HS-27A (cell line): ENCODE measurements at places on chromosomes 6 and 20.

GRCh38 chr20:10239954-10240353 is 21.3 kb downstream of the SNAP25 start:
- DNase-seq, result no peak

- DNase-seq, result no peak
These were observed 21.0 kb upstream of the MYT1 start for GRCh38 chr20:64143018-64143801.

- DNase-seq, result no peak
These were observed 34.9 kb downstream of the DYNLT1 start for GRCh38 chr6:158609455-158610155.

DNA sequence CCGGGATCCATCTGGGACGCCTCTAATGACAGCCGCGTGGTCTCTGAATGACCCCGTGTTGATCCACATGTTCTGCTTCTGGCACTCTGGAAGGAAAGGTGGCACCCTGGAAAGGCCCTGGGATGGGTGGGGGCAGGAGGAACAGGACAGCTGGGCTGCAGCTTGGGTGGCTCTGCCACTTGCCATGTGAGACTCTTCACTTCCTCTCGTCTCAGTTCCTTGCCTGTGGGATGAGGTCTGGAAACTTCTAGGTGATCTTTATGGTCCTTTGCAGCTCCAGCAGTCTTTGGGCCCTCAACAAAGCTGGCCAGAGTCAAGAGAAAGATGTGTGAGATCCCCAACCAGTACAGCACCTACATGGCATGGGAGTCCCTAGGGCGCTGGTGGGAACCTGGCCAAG is 26.5 kb downstream of the PPP1R3G start:
- DNase-seq, result no peak

DNA sequence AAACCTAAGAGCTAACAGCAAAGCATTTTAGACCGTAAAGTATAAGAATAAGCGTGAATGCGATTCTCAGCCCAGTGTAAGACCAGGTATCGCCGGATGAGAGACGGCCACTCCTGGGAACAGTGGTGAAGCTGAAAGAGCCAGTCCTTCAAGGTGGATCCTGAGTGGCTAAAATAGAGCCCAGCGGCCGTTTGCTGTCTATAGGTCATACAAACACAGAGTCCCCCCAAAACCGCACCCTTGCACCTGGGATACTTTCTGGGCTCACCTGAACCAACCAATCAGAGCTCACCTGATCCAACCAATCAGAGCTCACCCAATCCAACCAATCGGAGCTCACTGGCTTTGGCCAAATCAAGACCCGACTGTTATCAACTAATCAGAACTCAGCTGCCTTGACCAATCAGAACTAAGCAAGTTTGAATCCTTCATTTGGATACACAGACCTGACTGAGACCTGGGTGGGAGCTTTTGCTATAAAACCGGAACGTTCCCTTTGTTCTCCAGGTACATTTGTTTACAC is 248.2 kb downstream of the DLL1 start:
- no peak for DNase-seq

DNA sequence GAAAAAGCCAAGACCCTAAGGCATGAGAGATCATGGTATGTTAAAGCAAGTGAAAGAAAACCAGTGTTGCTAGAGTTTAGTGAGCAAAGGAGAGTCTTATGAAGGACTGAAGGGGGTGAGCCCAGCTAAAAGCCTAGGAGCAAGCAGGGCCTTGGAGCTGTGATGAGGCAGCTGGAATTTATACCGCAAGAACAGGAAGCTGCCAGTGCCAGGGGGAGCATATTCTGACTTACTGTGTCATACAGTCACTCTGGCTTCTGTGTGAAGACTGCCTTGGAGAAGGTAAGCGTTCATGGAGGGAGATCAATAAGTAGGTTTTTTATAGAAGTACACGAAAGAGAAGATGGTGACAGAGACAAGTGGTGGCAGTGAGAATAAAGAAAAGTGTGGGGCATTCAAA is 308.9 kb upstream of the THEMIS start:
- peak; percentile 81 for DNase-seq

GRCh38 chr6:6614096-6614982 is 25.8 kb downstream of the LY86 start:
- DNase-seq, result no peak

DNA sequence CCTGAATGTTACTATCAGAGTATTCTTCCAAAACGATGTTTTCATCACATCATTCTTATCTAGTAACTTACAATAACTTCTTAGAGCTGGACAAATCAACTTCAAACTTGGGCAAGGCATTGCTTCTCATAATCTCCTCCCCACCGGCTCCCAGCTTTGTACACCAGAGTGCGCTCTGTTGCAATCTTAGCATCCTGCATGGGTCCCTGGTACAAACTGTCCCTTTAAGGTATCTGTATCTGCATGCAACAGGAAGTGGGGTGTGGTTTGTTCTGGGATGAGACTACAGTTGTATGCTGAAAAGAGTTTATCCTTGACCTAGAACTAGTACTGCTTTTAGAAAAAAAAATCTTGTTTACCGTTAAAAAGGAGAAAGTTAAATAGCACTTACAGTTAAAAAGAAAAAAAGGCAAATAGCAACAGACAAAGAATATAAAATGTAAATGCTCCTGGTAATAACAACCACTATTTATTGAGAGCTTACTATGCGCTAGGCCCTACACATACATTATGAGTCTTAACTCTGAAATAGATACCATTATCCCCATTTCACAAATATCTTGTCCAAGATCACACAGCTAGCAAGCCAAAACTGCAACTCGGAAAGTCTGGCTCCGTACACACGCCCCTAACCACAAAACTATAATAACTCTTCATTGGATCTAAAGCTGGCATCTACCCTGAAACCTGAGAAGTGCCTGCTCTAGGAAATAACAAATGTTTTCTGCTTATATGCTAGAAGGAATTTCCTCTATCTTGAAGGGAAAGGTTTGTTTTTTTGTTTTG is 9.8 kb upstream of the HECA start:
- DNase-seq, result no peak

DNA sequence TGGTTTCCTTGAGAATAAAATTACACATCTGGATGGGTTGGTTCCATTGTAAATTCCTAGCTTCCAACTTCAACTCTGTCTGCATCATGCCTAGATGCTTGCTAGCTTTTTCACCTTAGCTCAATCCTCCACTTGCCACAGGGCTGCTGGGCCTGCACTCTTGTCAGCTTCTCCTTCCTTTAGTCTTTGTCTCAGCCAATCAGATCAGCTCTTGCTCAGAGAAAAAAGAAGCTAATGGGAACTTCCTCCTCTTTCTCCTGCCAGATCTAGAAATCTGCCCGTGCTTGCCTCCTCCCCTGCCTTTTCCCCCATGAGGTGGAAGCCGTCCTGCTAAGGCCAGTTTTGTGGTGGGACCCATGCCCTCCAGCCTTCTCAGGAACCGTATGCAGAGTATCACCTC is 18.5 kb downstream of the RAE1 start:
- no peak for DNase-seq

DNA sequence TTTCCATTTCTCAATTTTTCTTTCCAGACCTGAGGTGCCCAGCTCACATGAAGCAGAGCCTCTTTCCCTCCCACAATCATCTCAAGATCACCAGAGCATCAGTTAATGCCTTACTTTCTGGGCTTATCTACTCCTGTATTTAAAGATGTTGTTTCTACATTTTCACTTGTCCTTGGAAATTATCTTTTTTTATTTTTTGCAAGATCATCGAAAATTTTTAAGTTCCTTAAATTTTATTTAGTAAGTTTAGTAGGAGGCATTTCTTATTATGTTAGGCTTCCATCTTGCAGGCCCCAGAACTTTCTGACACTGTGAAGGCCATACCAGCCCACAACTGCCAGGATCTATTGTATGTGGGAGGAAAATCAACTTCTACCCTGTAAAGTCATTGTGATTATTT is 466.0 kb downstream of the PRKN start:
- DNase-seq, result no peak

- no peak for DNase-seq
These were observed 116.3 kb downstream of the PCSK2 start for GRCh38 chr20:17343091-17343490.

GRCh38 chr6:143732536-143732935 is 54.8 kb downstream of the PHACTR2 start:
- no peak for DNase-seq

GRCh38 chr6:53009056-53009455 is 14.0 kb upstream of the GSTA4 start:
- no peak for DNase-seq

- no peak for DNase-seq
These were observed 558.2 kb downstream of the PKHD1 start for GRCh38 chr6:51529240-51529639.

DNA sequence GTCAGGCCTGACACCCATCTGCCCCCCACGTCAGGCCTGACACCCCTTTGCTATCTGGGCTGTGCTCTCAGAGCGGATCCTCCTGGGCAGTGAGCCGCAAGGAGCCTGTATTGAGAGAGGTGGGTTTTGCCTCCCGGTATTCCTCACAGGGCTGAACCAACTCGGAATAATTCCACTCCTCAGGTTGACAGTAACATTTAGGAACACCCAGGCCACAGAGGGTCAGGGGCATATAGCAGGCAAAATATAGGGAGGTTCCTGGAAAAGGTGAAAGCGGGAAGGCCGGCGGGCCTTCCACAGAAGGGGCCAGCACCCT is 6.8 kb upstream of the FGD2 start:
- DNase-seq, result no peak

GRCh38 chr6:137332637-137333280 is 113.6 kb upstream of the IFNGR1 start:
- no peak for DNase-seq

DNA sequence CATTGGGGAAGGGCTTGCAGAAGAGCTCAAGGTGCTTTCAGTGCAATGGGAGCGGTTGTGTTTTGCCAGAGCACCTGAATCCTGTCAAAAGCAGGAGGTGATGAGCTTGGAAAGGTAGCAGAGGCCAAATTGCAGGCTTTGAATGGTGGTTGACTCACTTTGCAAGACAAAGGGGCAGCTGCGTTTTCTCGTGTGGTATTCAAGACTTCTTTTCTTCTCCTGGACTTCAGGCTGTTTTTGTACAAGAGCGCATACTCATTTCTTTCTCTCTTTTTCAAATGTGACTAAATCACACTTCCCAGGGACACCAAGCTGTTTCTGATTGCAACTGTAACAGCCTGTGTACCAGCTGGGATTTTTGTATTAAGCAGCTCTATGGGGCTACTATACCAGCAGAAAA is 32.3 kb downstream of the GHRH start:
- DNase-seq, result no peak

- no peak for DNase-seq
These were observed 287.3 kb upstream of the TSHZ2 start for GRCh38 chr20:52684905-52685304.

DNA sequence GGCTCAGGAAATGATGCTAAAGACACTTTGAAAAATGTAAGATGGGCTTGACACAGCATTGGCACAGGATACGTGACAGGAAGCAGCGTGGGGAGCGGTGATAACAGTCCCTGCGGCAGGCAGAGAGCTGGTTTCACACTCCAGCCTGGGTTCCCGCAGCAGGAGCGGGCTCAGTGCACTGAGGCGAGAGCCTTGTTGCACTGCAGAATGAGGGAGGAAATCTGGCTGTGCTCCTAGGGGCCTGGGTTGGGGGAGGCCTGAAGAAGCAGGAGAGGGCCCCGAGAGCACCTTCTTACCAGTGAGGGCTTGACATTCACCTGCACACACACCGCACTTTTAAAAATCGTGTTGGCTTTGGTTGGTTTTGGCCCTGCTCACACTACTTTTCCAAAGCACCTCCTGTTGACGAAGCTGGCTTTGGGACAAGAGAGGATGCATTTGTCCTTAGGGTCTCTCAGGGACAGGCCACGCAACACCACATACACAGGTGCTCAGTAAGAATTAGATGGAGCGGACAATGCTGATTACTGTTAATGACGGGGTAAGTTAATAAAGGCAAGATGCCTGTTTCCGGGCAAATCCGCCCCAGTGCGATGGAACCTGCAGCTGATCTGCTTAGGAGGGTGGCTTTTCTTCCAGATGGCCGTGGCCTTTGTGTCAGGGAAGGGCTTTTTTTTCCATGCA is 49.4 kb upstream of the ARMC2 start:
- no peak for DNase-seq

DNA sequence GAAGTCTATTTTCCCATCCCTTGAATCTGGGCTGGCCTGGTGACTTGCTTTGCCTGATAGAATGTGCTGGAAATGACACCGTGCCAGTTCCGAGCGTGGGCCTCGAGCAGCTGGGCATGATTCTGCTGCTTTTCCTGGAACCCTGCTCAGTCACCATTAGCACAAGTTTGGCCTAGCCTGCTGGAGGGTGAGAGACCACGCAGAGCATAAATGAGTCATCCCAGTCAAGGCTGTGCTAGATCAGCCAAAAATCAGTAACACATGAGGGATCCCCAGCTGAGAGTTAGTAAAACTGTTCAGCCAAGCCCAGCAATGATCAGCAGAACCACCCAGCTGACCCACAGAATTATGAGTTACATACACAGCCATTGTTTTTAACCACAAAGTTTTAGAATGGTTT is 74.8 kb upstream of the TOP1 start:
- DNase-seq, result no peak

GRCh38 chr6:101080597-101080996 is 199.5 kb upstream of the ASCC3 start:
- DNase-seq, result no peak

- DNase-seq, result no peak
These were observed 57.7 kb downstream of the ZDHHC14 start for GRCh38 chr6:157438611-157439111.

DNA sequence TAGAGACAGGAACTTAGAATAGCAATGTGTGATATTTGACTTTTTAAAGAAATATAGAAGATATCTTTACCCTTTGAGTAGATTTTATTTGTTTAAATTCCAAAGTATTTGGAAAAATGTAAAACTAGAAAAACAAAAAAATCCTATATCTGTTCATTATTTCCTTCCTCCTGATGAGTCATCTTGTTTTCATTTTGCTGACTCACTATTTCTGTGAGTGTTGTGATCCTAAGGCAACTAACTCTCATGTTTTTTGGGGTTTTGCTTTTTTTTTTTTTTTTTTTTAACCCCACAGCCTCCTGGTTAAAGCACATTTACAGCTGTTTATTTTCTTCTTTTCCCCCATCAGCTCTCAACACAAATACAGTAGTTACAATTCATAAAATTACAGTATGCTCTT is 37.8 kb upstream of the THEMIS start:
- no peak for DNase-seq

GRCh38 chr6:157996918-157997702 is 15.4 kb downstream of the SYNJ2 start:
- DNase-seq, result no peak

GRCh38 chr6:120826253-120826652 is 508.0 kb downstream of the TBC1D32 start:
- DNase-seq, result no peak

- DNase-seq, result no peak
These were observed 156.9 kb upstream of the FLRT3 start for GRCh38 chr20:14494355-14494754.

GRCh38 chr6:136089876-136090275 is 160.2 kb downstream of the MTFR2 start:
- DNase-seq, result no peak

- no peak for DNase-seq
These were observed 139.3 kb upstream of the COL21A1 start for GRCh38 chr6:56386717-56387116.

DNA sequence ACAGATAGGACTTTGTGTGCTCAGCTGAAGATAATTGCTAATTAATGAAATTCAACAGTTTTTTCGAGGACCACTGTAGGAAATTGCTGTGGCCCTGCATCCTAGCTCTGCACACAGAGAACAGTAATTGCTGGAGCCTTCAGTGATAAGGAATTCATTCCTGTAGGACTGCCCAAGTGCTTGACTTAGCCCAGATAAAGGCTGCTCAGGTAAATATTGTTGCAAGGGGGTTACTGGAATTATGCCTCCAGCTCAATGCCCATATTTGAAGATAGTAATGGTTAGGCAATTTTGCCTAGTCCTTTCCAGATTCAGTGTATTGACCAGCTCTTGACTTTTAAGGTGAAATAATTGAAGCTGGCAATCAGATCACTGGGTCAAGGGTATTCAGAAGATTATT is 122.9 kb downstream of the SLC24A3 start:
- DNase-seq, result no peak
